ENCODE measurements at places on chromosomes 16 and 17.

DNA sequence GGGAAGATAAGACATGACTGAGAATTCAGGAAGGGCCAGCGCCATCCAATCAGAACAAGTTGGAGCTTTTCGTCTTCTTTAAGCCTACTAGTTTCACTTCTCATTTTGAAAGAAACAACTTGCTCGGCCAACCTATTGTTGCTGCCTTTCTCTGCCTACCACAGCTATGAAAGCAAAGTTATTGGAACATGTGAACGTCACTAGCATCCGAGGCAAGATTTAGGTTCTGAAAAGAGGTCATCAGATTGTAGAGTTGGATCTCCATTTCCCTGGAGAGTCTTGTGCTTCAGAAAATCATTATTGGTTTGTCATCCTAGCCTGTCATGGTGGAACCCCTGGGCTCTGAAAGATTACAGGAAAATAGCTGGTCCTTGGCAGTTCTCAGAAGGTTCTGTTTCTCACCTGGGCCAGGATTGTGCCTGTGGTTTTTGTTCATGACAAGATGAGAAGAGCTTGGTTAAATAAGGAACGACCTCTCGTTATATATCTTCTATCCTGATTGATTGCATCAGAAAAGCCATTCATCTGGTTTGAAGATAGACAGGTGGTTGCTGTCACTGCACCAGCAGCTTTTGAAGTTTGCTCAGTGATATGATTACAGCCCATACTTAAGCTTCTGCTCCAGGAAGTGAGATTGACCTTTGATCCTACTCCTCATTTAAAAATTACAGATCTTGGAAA lies 25.3 kb downstream of the CDH13 start:
- no peak for DNase-seq

- DNase-seq: no peak
Measured at GRCh38 chr16:3954411-3954921, 74.0 kb upstream of the CREBBP start.

- DNase-seq: no peak
Measured at GRCh38 chr17:914561-914960, 65.0 kb downstream of the NXN start.

DNA sequence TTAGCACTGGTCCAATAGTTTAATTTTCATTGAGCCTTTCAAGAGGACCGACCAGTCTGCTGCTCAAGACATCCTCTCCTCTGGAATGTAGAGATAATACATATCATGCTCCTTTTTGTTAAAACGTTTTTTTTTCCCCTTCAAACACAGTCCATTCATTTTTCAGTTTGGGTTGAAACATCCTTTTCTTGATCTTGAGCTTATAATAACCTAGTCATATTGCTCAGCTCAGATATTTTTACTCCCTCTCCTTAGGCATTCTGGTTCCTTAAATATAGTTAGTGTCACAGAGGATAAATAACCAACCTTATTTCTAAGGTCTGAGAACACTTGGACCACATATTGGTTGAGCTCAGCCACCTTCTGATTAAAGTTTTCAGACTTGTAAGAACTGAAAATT lies 12.8 kb downstream of the ANKRD40CL start:
- DNase-seq: no peak

DNA sequence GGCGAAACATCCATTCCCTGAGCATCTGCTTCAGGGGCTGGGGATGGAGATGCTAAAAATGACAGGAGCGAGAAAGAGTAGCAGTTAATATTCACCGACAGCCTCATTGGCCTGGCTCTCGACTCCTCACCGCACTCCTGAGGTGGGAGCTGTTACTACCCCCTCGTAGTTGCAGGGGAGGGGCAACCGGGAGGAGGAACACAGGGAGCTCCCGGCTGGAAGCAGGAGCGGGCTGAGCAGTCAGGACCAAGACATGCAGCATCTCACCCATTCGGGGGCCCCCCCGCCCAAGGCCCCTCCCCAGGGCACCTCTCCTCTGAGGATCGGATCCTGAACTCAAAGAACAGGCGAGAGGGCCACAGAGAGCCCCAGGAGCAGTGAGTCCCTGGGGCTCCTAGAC lies 4.5 kb upstream of the ACSF3 start:
- DNase-seq: no peak

- no peak for DNase-seq
Measured at GRCh38 chr16:81635063-81635937, 143.8 kb upstream of the PLCG2 start.

Data from esophagus squamous epithelium (tissue), 5 donors.